ENCODE measurements at places on chromosomes 11 and 22.

DNA sequence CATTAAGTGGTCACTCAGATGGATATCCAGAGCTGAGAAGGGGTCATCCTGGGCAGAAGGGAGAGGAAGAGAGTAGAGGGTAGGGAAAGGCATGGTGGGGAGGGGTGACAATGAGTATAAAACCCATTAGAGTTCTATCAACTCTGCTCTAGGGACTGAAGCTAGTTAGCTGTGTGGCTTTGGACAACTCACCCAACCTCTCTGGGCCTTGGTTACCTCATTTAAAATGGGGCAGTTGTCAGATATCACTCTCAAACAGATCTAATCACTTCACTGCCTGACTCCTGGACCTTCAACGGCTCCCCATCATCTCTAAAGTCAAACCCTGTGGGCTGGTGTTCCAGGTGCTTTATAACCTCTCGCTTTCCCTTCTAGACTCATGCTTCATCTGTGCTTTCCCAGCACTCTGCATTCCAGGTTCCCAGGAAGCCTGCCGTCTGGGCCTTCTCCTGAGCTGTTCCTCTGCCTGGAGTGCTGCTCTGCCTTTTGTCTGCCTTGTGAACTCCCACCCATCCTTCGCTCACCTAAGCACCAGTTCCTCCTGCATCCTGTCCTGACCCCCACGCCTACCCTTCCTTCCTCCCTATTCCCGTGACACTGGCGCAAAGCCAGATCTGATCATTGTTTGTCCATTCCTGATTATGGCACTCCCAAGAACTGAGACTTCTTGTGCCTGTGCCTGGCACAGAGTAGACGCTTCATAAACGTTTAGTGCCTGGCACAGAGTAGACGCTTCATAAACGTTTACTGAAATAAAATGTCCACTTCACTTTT lies 22.3 kb upstream of the KCNJ11 start:
- DNase-seq = no peak

GRCh38 chr11:6548121-6548520 lies 51.0 kb downstream of the DNHD1 start:
- no peak for DNase-seq

DNA sequence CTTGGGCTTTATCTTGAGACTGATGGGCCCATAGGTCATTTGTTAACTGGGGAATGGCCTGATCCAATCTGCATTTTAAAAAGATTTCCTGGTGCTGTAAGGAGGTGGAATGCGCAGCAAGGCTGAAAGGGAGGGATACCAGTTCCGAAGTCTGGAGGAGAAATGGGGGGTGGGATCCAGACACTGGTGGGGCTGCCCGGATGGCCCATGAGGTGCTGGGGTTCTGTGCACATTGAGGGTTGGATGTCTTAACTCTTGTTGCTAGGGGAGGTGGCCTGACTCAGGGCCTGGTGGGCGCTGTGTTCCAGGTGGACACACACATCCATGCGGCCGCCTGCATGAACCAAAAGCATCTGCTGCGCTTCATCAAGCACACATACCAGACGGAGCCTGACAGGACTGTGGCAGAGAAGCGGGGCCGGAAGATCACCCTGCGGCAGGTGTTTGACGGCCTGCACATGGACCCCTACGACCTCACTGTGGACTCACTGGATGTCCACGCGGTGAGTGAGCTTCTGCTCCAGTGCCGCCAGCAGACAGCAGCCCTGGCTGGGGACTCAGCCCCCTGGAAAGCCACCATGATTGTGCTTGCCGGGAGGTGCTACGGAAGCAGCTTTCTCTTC lies 38.1 kb downstream of the AMPD3 start:
- no peak for DNase-seq

DNA sequence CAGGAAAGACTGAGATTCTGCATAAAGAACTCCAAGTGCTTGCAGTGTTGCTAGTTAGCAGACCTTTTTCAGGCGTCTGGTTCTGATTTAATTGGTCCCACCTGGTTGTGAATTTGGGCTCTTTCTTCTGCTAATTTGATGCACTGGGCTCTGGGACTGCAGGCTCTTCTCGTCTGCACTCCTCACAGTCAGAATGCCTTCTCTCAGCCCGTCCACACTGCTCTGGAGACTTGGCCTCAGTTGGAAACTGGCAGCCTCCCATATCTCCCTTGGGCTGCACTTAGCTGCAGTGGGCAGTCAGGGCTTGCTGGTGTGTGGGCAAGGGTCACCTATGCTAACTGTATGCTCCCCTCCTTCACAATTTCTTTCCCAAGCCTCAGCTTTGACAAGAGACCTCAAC lies 1.5 kb downstream of the TRIM6 start:
- no peak for DNase-seq

- no peak for DNase-seq
These were observed 82.8 kb downstream of the C11orf91 start for GRCh38 chr11:33617672-33618350.

- DNase-seq = no peak
These were observed 128.0 kb downstream of the MICAL2 start for GRCh38 chr11:12238420-12238819.

DNA sequence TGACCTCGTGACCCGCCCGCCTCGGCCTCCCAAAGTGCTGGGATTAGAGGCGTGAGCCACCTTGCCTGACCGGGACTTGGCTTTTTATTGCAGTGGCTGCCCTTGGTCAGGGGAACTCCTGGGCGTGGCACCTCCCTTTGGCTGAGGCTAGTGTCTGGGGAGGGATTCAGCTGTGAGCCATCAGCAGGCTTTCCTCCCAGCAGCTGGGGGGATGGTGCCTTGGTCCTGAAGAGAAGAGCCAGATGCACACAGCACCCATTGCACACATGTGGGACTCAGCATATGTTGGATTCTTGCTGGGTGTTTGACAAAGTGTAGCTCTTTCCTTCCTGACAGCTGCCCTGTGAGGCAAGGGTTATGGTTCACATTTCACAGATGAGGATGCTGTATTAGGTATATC lies 8.4 kb downstream of the CYTH4 start:
- DNase-seq = no peak

- DNase-seq = no peak
These were observed 7.4 kb downstream of the CD5 start for GRCh38 chr11:61109671-61110070.

DNA sequence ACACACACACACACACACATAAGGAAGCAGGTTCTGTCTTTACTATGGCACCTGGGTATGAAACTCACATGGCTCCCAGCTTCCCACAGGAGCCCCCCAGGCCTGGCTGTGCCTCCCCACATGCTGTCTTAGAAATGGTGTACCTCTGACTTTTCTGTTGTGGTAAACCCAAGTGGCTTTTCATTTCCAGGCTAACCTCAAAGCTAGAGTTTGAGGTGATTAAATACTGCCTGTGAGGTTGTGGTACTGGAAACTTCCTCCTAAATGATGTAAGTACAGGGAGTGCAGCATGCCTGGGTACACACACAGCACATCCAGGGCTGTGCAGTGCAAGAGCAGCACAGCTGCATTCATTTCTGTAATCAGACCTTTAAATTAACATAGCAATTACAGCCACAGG lies 34.4 kb downstream of the ME3 start:
- peak; percentile 20 for DNase-seq

- DNase-seq = no peak
These were observed 59.6 kb upstream of the PPARA start for GRCh38 chr22:46090631-46091201.

- DNase-seq = no peak
These were observed 37.7 kb downstream of the DDI1 start for GRCh38 chr11:104073950-104074705.

DNA sequence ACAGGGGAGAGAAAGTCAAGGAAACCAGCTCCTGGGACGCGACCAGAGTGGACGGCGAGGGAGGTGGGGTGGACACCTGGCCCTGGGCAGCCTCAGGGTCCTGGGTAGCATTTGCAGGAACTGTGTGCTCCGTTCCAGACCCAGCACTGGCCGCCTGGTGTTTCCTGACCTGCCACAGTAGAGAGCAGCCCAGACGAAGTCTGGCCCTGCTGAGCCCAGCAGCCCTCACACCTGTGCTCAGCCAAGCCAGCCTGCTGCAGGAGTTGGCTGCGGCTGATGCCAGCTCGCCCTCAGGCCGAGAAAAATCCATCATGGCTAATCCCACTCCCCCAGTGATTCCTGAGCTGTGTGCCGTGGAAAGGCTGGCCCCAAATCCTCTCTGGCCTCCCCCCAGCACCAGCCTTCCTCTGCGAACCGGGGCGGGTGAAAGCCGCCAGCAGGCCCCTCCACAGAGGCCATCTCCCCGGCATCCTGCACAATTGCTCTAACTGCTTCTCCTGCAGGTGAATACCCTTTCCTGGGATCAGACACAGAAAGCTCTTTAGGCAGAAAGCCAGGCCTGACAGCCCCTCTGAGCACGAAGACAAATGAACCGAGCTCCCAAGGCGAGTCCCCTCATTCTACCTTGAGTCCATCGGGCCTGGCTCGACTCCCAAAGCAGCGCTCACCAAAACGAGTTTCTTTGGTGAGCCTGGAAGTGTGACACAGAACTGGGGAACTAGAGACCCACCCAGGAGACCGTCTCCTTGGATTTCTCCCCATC lies 88.6 kb downstream of the RTL6 start:
- no peak for DNase-seq

DNA sequence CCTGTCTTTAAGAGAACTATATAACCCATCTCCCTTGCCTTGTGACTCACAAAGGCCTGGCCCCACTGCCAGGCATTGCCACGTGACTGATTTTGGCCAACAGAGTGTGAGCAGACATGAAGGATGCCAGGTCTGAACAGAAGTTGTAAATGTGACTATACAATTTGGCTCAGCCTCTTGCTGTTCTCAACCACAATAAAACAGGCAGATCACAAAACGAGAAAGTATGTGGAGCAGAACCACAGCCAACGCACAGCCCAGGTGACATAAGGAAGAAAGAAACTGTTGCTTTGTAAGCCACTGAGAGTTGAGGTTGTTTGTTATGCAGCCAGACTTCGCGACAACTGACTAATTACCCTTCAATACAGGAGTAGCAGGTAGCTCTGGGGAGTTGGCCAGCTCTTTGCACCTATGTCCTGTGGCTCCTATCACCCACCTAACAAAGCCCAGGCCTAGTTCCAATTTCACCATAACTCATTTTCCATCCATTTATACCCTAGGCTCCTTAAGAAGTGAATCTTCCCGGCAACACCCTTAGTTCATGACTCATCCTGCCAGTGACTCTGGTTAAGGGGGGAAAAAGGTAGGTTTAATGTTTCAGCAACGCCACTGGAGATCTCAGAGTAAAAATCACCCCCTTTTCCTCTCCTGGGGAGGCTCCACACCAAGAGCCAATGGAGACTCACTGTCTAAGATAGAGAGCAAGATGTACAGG lies 53.7 kb downstream of the GALNT18 start:
- DNase-seq = peak; percentile 45

DNA sequence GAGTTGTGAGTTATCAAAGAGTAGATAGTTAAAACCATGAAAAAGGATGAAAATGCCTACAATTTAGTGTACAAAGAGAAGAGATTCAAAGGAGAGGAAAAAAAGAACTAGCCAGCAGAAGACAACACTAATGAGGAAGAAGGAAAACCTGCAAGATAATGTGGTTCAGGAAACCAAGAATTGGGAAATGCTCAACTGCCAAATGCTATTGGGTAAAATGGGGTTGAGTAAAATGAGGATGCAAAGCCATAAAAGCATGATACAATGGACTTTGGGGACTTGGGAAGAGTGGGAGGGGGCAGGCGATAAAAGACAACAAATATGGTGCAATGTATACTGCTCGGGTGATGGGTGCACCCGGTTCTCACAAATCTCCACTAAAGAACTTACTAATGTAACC lies 7.6 kb upstream of the OR52K2 start:
- no peak for DNase-seq

- DNase-seq = no peak
These were observed 5.7 kb downstream of the FTH1 start for GRCh38 chr11:61961570-61962212.

- no peak for DNase-seq
These were observed 47.6 kb downstream of the SCGB1A1 start for GRCh38 chr11:62466444-62466843.

DNA sequence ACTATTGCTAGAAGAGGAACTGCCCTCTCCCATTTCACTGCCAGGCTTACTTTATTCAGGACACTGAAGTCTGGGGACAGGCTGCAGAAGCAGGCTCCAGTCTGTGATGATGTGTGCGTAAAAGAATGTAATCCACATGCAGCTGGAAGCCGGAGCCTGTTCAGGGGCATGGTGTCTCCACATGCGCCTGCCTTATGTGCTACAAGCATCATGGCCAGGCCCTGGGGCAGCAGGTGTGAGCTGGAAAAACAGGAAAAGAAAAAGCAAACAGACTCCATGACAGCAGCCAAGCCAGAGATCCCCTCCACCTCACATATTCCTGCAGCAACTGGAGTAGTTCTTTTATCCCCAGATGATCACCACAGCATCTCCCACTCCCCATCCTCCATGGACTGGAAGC lies 33.4 kb downstream of the ARFGAP2 start:
- no peak for DNase-seq

DNA sequence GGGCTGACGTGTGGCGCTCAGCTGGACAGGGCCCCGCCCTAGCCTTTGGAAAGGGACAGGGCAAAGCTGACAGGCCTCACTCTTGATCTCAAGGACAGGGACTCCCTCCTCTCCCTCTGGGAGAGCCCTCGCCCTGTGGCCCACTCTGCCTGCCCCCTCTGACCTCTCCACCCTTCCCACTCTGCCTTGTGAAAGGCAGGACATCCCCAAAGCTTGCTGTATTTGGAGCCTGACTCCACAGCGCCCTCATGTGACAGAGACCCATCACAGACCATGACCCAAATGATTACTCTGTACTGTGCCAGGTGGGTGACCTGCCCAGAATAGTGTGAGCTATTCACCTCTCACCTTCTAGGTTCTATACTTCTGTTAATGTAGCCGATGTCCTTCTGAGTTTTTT lies 18.8 kb downstream of the P2RY2 start:
- peak; percentile 21 for DNase-seq

DNA sequence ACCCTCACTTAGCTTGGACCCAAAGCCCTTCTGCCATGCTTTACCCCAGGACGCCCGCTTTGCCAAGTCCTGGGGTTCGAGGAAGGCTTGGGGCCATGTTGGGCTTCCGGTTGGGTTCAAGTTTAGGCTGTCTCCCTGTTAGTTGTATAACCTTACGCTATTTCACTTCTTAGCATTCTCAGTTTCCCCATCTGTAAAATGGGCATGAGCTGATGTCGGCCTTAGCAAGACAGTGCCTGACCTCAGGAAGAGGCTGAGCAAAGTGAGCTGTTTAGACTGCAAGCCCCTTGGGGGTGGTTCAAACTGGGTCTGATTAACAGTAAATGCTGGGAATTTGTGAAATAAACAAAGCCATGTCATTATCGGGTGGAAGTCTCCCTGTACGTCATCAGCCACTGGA lies 3.2 kb upstream of the FGF4 start:
- DNase-seq = no peak

GRCh38 chr11:63536669-63537292 lies at the start of gene PLAAT4:
Gene PLAAT4 (plus strand): TSS chr11:63536808. CDS start chr11:63536869, 61 bp downstream.
- DNase-seq = no peak

GRCh38 chr11:106986673-106987072 lies 31.6 kb downstream of the GUCY1A2 start:
- DNase-seq = no peak
